Activated CD4-positive, alpha-beta T cell treated with anti-CD3 and anti-CD28 coated beads, Interleukin-2, amount 10 ng/mL, durations not matched to agents 24 days and 14 days (primary cell): ENCODE measurements at places on chromosomes 16 and 17.

GRCh38 chr17:73924909-73925186 lies 278.6 kb upstream of the RPL38 start:
- H3K27me3 ChIP-seq = peaks cover 16% of the 10 kb centered on the region
- no peak overlapping the region for H3K4me3 ChIP-seq
- no peaks in the 10 kb centered on the region for H3K4me1 ChIP-seq
- H3K27ac ChIP-seq = no peak overlapping the region

- peak overlapping the region; percentile 42 for H3K4me3 ChIP-seq
- peak; percentile 75 for DNase-seq
- H3K36me3 ChIP-seq = peaks cover 10% of the 10 kb centered on the region
- peaks cover 44% of the 10 kb centered on the region for H3K4me1 ChIP-seq
- peaks cover 5% of the 10 kb centered on the region for H3K27me3 ChIP-seq
Measured at GRCh38 chr16:8963010-8963820, 491 bp downstream of the USP7 start.

- peaks cover 31% of the 10 kb centered on the region for H3K4me1 ChIP-seq
- H3K4me3 ChIP-seq = no peak overlapping the region
- no peaks in the 10 kb centered on the region for H3K27me3 ChIP-seq
- no peak for DNase-seq
- H3K27ac ChIP-seq = peak overlapping the region; percentile 12
Measured at GRCh38 chr17:40454613-40454995, 11.4 kb downstream of the IGFBP4 start.

DNA sequence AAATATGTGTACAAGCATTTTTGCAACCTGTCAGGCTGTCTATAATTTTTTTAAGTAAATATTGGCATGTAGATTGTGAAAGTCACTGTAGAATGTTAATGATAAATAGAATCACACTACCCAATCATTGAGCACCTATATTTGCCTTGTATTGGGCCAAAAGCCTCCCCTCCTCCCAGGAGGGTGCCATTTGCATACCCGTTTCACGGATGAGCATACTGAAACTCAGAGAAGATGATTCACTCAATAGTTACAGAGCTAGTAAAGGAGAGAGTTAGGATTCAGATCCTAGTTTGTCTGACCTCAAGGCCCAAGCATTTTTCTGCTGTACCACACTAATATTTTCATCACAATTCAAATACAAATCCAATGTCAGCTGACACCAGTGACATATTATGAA lies 299.7 kb upstream of the CDH11 start:
- H3K4me3 ChIP-seq = no peak overlapping the region
- no peak for DNase-seq
- no peaks in the 10 kb centered on the region for H3K36me3 ChIP-seq
- H3K4me1 ChIP-seq = no peaks in the 10 kb centered on the region
- no peak overlapping the region for H3K27ac ChIP-seq
- H3K27me3 ChIP-seq = no peaks in the 10 kb centered on the region

DNA sequence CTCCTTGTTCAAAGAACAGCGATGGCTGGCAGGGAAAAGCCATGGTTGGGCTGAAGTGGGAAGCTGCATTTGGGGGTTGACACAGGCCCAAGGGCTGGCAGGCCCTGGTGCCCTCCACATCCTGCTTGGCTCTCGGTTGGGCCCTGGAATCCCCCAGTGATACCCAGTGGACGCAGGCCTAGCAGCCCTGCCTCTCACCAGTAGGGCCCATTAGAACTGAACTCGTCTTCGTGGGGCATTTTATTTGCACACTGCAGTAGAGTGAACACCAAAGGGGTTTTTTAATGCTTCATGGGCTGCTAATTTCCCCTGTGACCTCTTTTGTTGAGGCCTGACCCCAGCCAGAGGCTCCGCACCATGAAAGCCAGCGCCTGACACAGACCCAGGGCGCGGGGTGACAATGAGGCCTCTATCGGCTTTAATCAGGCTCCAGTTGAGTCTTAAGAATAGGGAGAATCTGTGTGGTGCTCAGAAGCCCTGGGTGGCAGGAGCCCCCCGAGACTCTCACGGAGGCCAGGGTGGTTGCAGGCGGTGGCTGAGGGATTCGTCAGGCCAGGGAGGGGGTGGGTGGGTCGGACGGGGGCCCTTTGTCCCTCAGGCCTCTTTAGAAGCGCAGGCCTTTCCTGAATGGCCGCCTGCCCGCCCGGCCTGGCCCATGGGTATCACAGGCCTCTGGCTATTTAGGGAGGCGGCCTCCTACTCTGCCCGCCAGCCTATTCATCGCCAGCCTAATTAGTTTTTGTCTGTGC lies 199.3 kb downstream of the NTN1 start:
- no peaks in the 10 kb centered on the region for H3K27me3 ChIP-seq
- H3K27ac ChIP-seq = no peak overlapping the region
- DNase-seq = no peak
- no peaks in the 10 kb centered on the region for H3K4me1 ChIP-seq

- no peak overlapping the region for H3K27ac ChIP-seq
- no peaks in the 10 kb centered on the region for H3K36me3 ChIP-seq
- peaks cover 2% of the 10 kb centered on the region for H3K4me1 ChIP-seq
- H3K27me3 ChIP-seq = peaks cover 17% of the 10 kb centered on the region
- no peak overlapping the region for H3K4me3 ChIP-seq
Measured at GRCh38 chr17:55845385-55845784, 94.5 kb downstream of the PCTP start.

- H3K27me3 ChIP-seq = no peaks in the 10 kb centered on the region
- no peak overlapping the region for H3K27ac ChIP-seq
- H3K4me1 ChIP-seq = peaks cover 14% of the 10 kb centered on the region
- peaks cover 19% of the 10 kb centered on the region for H3K36me3 ChIP-seq
- no peak for DNase-seq
Measured at GRCh38 chr16:75398333-75398732, 35.0 kb downstream of the CFDP1 start.

DNA sequence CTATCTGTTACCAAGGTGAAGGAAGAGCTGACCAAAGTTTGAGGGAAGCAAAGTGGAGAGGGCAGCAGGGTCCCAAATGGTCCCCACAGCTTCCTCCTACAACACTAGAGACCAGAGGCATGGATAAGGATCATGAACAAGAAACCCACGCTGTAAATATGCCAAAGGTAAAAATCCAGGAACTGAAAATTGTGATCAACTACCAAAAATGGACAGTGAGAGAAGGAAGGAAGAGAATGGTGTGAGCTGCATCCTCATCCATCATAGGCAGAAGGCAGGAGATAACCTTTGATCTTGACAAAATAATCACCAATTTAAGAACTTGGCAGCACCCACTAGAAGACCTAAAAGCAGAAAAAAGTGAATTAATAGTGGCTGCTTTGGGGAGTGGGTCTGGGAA lies 66.2 kb downstream of the CYTH1 start:
- H3K4me3 ChIP-seq = peak overlapping the region; percentile 68
- no peak for DNase-seq
- peaks cover 68% of the 10 kb centered on the region for H3K4me1 ChIP-seq
- no peaks in the 10 kb centered on the region for H3K27me3 ChIP-seq
- peak overlapping the region; percentile 78 for H3K27ac ChIP-seq

DNA sequence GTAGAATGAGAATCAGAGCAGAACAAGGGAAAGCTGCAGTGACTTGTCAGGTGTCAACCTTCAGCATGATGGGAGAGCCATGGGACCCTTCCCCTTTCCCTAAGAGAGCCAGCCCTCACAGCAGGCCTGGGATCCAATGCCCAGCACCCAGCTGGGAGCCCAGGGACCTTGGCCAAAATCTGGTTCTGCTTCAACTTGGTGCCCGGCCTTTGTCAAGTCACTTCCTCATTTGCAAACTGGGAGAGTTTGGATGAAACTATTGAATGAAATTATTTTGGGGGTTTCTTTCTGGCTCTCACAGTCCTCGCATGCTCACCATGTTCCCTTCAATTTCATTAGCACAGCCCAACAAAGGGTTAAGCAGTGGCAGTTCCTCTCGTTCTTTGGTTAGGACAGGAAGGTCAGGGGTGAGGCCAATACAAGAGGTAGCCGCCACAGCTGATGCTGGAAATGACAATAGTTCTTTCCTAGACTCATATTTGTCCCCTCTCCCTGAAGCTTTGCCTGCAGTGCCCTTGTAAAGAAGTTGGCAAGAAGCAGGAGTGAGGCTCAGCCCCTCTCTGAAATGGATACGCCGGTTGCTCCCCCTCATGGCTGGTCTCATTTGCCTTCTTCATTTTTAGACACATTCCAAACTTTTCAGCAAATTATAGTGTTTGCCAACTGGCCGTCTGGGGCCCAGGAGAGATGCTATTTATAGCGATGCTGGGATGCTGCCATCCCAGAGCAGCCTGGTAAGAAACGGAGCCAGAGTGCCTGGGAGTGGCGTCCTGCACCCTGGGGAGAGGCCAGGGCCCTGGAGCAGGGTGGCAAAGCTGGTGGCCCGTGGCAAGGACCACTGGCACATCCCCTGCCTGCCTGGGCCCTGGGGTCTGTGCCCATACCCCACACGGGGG lies 34.5 kb upstream of the MEOX1 start:
- peaks cover 2% of the 10 kb centered on the region for H3K4me1 ChIP-seq
- no peak overlapping the region for H3K4me3 ChIP-seq
- H3K27ac ChIP-seq = no peak overlapping the region
- no peak for DNase-seq

GRCh38 chr16:83561876-83562275 lies 245.9 kb upstream of the HSBP1 start:
- no peak for DNase-seq
- H3K4me3 ChIP-seq = no peak overlapping the region
- no peak overlapping the region for H3K27ac ChIP-seq
- H3K4me1 ChIP-seq = no peaks in the 10 kb centered on the region

- DNase-seq = no peak
- H3K27ac ChIP-seq = no peak overlapping the region
- no peak overlapping the region for H3K4me3 ChIP-seq
- peaks cover 11% of the 10 kb centered on the region for H3K27me3 ChIP-seq
- no peaks in the 10 kb centered on the region for H3K4me1 ChIP-seq
Measured at GRCh38 chr17:77744066-77744988, 214.2 kb upstream of the TNRC6C start.

DNA sequence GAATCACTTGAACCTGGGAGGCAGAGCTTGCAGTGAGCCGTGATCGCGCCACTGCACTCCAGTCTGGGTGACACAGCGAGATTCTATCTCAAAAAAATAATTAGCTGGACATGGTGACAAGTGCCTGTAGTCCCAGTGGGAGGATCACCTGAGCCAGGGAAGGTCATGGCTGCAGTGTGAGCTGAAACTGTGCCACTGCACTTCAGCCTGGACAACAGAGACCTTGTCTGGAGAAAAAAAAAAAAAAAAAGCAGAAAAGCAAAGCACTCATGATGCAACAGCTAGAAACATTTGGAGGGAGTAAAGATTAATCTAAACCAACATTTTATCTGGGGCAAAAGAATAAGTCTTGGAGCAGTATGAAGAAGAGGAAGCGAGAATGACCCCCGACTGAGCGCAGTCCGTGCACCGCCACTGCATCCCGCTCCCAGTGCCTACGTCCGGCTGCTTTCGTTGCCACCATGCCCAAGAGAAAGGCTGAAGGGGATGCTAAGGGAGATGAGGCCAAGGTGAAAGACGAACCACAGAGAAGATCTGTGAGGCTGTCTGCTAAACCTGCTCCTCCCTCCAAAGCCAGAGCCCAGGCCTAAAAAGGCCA lies 8.2 kb downstream of the PRPSAP1 start:
- no peak for DNase-seq
- no peak overlapping the region for H3K4me3 ChIP-seq
- H3K36me3 ChIP-seq = peaks cover 35% of the 10 kb centered on the region
- peaks cover 2% of the 10 kb centered on the region for H3K4me1 ChIP-seq
- H3K27ac ChIP-seq = no peak overlapping the region

GRCh38 chr17:3935825-3936355 lies 19.6 kb upstream of the P2RX1 start:
- H3K4me3 ChIP-seq = no peak overlapping the region
- DNase-seq = no peak
- no peaks in the 10 kb centered on the region for H3K4me1 ChIP-seq
- peaks cover 56% of the 10 kb centered on the region for H3K36me3 ChIP-seq

DNA sequence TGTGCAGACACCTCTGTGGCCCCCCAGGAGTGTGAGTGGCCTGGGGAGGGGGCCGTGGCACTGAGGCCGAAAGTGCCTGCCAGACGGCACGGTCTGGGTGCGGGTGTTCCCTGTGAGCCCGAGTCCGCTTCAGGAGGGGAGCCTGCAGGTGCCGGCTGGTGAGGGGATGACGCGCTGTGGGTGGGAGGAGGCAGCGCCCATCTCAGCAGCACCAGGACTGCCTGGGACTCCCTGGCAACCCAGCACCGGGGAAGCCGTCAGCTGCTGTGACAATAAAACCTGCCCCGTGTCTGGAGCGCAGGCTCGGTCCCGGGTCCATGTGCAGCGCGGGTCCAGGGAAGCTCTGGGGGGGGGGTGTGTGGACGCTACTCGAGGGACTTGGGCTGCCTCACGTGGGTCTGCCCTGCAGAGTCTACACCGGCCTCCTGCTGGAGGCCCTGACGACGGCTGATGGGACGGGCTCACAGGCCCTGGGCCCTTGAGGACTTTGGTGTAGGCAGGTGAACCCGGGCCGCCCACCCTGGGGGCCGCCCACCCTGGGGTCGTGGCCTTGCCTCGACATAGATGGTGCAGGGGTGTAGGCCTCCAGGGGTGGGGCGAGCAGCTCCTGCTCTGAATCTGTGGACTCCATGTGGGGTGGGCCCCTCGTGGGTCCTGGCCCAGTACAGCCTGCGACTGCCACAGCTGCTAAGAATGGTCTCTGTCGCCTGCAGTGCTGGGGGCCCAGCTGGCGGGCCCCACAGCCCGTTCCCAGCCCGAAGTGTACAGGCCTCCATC lies 5.9 kb upstream of the RAB40C start:
- no peak overlapping the region for H3K4me3 ChIP-seq
- no peak overlapping the region for H3K27ac ChIP-seq
- H3K4me1 ChIP-seq = peaks cover 3% of the 10 kb centered on the region
- H3K27me3 ChIP-seq = no peaks in the 10 kb centered on the region
- peaks cover 5% of the 10 kb centered on the region for H3K36me3 ChIP-seq
- no peak for DNase-seq

- peaks cover 2% of the 10 kb centered on the region for H3K36me3 ChIP-seq
- peak overlapping the region; percentile 84 for H3K27ac ChIP-seq
- DNase-seq = peak; percentile 88
- H3K27me3 ChIP-seq = no peaks in the 10 kb centered on the region
- peaks cover 47% of the 10 kb centered on the region for H3K4me1 ChIP-seq
- peak overlapping the region; percentile 70 for H3K4me3 ChIP-seq
Measured at GRCh38 chr16:24013864-24014645, 178.3 kb downstream of the PRKCB start.

- H3K4me3 ChIP-seq = no peak overlapping the region
- H3K4me1 ChIP-seq = peaks cover 10% of the 10 kb centered on the region
- no peak for DNase-seq
- no peaks in the 10 kb centered on the region for H3K27me3 ChIP-seq
- H3K36me3 ChIP-seq = peaks cover 27% of the 10 kb centered on the region
Measured at GRCh38 chr16:19710991-19711545, 7.0 kb downstream of the KNOP1 start.
